Vagina (tissue), 2 donors: ENCODE measurements at places on chromosomes 4 and X.

- H3K27me3 ChIP-seq, result no peaks in the 10 kb centered on the region
- no peaks in the 10 kb centered on the region for H3K4me1 ChIP-seq
- no peak overlapping the region for H3K4me3 ChIP-seq
- H3K36me3 ChIP-seq, result no peaks in the 10 kb centered on the region
- DNase-seq, result peak; percentile 91
- no peak overlapping the region for H3K27ac ChIP-seq
These were observed 20.8 kb upstream of the TMEM185A start for GRCh38 chrX:149652232-149652981.

GRCh38 chrX:46715530-46715929 is 43.4 kb downstream of the SLC9A7 start:
- no peaks in the 10 kb centered on the region for H3K4me1 ChIP-seq
- no peak overlapping the region for H3K4me3 ChIP-seq

GRCh38 chr4:101178731-101179130 is 168.6 kb downstream of the PPP3CA start:
- no peak overlapping the region for H3K27ac ChIP-seq
- H3K4me3 ChIP-seq, result no peak overlapping the region
- no peak for DNase-seq

GRCh38 chrX:134883137-134883700 is 107.6 kb upstream of the SMIM10 start:
- DNase-seq, result no peak
- H3K27ac ChIP-seq, result no peak overlapping the region
- no peaks in the 10 kb centered on the region for H3K4me1 ChIP-seq
- H3K4me3 ChIP-seq, result no peak overlapping the region

DNA sequence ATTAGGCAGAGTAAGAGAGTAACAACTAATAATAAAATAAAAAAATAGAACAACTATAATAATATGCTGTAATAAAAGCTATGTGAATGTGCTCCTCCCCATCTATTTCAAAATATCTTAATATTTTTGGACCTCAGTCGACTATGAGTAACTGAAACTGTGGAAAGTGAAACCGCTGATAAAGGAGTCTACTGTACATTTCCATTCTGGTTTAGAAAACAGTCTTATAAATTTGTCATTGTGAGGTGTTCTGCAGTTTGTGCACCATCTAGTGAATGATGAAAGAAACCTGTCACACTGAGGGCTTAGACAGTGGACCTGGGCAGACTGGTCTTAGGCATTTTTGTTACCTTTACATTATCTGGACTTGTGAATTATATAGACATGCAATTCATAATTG is 42.0 kb downstream of the TMEM150C start:
- no peaks in the 10 kb centered on the region for H3K4me1 ChIP-seq
- H3K4me3 ChIP-seq, result no peak overlapping the region
- H3K27ac ChIP-seq, result no peak overlapping the region
- DNase-seq, result no peak
- no peaks in the 10 kb centered on the region for H3K36me3 ChIP-seq
